ENCODE measurements at places on chromosomes 12 and 14.

DNA sequence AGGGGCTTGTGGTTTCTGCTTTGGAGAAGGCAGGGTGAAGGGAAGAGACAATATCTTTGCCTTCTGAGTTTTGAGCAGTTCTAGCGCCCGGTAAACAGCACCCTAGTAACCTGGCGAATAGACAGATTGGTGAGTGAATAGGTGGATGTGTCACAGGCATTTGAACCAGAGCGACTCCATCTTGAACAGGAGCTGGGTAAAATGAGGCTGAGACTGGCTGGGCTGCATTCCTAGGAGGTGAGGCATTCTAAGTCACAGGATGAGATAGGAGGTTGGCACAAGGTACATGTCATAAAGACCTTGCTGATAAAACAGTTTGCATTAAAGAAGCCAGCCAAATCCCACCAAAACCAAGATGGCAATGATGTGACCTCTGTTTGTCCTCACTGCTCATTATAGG is 643.6 kb upstream of the TMEM132C start:
- DNase-seq: no peak

DNA sequence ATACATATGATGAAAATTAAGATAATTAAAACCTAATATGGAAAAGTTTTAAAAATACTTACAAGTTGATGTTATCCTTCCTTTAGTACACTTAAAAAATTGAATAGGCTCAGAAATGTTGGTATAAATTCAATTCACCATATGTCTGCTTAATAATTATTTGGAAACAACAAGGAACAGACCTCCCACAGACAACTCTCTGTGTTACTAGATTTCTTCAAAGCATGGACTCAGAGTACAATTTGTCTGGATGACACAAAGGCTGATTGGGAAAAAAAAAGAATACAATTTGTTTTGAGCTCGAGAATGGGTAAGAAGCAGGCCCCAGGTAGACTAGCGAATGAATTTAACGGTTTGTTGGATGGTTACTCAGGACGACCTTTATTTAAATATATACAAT is 48.9 kb upstream of the BTG1 start:
- DNase-seq: no peak

GRCh38 chr14:51386983-51387735 is 147.1 kb downstream of the TMX1 start:
- no peak for DNase-seq

DNA sequence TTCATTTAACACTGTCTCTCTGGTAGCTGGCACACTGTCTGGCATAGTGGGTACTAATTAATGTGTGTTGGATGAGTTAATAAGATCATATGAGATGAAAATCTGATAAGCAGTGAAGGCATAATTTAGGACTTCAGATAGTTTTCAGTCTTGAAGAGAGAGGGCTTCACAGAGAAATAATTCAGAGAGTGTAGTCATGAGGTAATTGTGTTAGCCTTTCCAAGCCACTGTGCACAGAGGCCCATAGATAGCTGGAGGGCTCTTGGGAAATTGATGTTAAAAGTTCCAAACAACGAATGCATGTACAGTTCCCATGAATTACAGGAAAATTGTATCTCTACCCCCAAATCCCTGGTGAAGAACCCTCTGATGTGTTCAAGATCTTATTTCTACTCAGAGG is 133.8 kb upstream of the HMGA2 start:
- DNase-seq: no peak

DNA sequence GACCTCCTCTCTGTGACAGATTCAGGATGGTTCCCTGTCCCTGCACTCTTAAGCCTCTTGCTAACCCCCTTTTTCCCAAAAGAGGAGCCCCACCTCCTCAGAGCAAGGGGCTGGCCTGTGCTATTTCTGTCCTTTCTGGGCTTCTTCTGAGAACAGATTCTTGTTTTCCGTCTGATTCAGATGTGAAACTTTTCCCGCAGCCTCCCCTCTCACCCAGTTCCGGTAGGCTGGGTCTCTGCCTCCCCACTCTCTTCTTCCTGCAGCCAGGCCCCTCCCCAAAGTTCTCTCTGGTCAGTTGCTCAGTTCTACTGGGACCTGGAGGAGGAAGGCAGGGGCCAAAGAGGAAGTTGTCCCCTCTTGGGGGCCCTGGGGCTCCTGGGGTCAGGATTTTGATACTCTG is 11.8 kb downstream of the PDE1B start:
- no peak for DNase-seq

DNA sequence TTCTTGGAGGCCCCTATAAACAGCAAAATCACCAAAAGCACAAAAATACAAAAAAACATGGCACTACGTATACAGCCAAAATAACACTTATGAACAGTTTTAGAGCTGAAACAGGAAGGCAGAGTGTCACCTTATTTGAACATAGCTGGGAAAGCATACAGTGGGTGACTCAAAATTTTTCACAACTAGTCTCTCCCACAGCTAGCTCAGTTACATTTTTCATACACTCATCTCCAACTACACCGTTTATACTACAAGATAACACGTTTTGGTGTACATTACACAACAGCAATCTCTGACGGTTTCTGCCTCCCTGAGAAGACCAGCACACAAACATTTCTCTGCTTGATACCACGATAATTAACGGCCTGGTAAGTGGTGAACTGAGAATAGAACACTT is 2.9 kb downstream of the RAD52 start:
- DNase-seq: no peak

DNA sequence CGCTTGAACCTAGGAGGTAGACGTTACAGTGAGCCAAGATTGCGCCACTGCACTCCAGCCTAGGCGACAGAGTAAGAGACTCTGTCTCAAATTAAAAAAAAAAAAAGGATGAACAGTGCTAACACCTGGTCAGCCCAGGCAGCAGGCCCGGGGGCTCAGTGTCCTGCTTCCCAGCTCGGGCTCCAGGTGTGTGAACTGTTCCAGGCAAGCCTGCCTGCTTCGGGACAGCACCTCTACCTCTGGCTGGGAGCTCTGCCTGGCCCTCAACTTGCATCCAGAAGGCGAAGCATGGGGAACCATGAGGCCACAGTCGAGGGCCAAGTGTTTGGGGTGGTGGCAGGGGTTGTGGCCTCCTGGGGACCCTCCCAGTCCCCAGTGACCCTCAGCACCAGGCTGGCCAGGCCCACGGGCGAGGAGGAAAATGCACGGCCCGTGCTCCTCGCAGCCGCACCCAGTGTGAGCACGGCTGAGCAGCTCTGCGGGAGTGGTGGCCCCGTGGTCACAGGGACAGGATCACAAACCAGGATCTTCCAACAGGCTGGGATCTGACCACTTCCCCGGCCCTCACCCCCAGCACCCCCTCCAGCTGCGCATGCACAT is 15.5 kb downstream of the CDCA4 start:
- DNase-seq: no peak

GRCh38 chr14:61322011-61322798 is 826 bp downstream of the PRKCH start:
- no peak for DNase-seq

DNA sequence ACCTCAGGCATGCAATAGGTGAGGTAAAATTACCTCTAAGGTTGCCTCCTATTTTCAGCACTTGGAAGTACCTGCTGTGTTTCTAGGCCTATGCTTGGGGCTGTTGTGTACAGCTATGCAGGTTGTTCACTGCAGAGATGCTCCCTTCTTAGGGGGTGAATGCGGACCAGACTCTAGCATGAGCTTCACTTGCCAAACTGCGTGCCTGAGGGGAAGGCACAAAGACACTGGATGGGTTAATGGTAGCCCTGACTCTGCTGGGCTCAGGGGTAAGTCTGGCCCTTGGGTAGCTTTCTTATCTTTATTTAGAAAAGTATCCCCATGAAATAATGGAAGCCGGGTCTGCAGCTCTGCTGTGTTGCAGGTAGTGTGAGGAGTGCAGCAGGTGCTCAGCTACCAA is 35.7 kb downstream of the B4GALNT3 start:
- DNase-seq: no peak

DNA sequence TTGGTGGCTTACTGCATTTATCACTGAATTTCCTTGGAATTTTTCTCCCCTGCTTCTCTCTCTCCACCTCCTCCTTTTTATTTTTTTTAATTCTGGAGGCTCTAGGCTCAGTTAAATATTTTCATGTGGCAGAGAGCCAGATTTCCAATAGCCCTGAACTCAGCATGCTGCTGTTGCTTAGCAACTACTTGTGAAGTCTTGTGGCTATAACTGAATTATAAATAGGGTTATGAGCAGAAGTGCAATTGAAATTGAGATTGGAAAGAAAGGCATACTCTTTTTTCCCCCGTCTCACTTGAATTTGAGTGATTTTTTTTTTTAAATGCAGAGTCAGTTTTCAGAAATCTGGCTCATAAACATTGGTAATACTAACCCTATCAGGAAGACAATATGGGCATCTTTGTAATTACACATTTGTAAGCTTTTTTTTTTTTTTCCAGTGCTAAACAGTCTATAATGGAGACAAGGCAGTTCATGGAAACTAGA is 38.3 kb downstream of the ATF7IP start:
- DNase-seq: no peak

- no peak for DNase-seq
Observed at GRCh38 chr14:68828698-68829097, 35.8 kb upstream of the ZFP36L1 start.

- no peak for DNase-seq
Observed at GRCh38 chr12:26507613-26508012, 312.2 kb downstream of the SSPN start.

GRCh38 chr12:42589465-42590329 is at the start of gene PRICKLE1:
Gene PRICKLE1 (minus strand): TSS chr12:42589746. CDS start chr12:42472516, 117,230 bp downstream.
- DNase-seq: no peak

GRCh38 chr14:101198398-101199027 is 295.0 kb upstream of the RTL1 start:
- DNase-seq: no peak

GRCh38 chr12:69906411-69907216 is 81.6 kb downstream of the MYRFL start:
- no peak for DNase-seq

GRCh38 chr12:104376650-104377513 is 73.3 kb downstream of the EID3 start:
- DNase-seq: no peak

DNA sequence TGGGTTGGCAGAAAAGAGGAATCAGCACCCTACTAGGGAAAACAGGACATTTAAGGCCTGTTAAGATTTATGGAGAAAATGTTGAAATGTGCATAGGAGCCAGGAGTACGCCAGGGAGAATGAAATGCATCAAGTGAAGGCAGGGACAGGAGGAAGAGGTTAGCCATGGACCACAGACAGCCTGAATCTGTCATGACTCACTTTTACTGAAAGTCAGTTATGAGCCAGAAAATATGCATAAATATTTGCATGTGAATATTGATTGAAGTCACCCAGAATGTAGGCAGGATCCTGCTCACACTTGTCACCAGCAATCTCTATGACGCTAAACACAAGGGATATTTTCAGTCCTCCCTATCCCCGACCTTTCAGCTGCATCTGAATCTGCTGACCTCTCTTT is 25.1 kb upstream of the CDK17 start:
- no peak for DNase-seq

DNA sequence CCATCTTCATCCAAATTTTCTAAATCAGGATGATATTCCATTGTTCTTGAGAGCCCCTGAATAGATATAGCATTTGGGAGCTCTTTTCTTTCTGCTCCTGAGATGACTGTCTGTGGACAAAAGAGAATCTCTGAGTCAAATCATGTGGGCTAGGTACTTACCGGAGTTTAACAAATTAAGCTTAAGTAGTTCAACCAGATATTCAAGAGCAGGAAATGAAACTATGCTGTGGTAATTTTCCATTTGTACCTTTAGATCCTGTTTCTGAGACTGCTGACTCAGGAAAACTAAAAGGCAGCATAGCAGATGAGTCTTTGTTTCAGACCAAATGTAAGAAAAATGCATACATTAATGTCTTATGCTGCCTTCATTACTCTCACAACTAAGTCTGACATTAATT is at the start of gene CLEC7A:
Gene CLEC7A (minus strand): TSS at position 158 of the 400 bp plus-strand sequence. CDS start 117 bp downstream, at position 41.
- no peak for DNase-seq

GRCh38 chr12:113359133-113359938 is 949 bp downstream of the PLBD2 start:
- no peak for DNase-seq

- no peak for DNase-seq
Observed at GRCh38 chr14:101889898-101890297, 74.5 kb upstream of the DYNC1H1 start.

GRCh38 chr14:88791252-88791621 is 1.5 kb downstream of the EML5 start:
- DNase-seq: no peak
